COR-L47 (cell line): ENCODE measurements at places on chromosomes 4 and X.

DNA sequence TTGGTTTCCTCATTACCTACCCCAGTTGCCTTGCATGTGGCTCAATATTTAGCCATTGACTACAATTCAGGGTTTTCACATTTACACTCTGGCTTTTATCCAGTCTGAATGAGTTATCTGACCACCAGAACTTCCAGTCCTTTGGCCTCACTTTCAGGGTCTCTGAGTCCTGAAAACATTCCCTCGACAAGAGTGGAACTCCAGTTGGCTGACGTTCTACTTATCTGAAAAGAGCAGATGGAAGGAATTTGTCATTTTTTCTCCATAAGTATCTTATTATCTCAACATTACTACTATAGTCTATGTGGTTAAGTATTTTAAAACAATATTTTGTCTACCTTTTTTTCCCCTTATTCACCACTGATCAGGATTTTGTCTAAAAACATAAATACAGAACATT, 5.2 kb upstream of the CASP6 start:
- no peak for DNase-seq

- DNase-seq: no peak
Observed at GRCh38 chr4:183147983-183148382, 48.9 kb downstream of the WWC2 start.

DNA sequence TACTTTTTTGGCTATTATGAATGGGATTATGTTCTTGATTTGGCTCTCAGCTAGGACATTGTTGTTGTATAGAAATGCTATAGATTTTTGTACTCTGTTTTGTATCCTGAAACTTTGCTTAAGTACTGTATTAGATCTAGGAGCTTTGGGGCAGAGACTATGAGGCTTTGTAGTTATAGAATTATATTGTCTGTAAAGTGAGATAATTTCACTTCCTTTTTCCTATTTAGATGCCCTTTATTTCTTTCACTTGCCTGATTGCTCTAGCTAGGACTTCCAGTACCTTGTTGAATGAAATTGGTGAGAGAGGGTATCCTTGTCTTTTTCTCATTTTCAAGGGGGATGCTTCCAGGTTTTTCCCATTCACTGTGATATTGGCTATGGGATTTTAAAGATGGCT, 28.1 kb downstream of the ADAM29 start:
- DNase-seq: no peak

DNA sequence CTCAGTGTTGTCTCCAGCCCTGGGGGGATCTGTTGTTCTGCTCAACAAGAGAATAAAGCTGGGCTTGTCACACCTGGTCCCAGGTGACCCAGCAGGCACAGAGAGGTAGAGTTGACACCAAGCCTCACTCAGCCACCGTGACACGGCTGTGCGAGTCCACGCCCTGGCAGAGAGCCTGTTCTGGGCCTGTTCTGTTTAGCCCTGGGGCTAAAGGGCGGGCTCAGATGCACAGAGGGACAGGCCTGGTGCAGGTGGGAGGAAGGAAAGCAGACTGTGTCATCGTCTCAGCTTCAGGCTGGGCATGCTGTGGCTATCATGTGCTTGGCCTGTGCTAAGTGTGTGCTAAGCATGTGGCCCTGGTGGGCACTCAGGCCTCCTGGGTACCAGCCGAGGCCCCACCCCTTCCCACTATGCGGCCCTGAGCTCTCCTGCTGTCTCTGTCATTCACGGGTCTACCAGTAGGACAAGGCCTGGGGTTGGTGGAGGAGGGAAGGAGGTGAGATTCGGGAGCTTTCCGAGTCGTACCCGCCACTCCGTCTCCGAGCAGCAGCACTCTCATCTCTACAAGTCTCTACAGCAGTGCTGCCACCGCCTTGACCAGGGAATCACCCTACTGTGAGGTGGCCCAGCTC, 10.8 kb downstream of the WFS1 start:
- no peak for DNase-seq

DNA sequence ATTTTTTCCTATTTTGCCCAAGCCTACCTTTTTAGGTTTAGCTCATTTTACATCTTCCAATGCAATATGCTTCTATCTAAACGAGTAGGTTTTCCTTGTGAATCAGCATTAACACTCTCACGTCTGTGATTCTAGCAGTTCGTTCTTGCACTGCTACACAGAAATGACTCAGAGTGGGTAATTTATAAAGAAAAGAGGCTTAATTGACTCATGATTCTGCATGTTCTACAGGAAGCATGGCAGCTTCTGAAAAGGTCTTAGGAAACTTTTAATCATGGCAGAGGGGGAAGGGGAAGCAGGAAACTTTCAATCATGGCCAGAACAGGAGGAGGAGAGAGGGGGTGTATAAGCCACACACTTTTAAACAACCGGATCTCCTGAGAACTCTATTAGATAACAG, 44.9 kb downstream of the SPANXN1 start:
- no peak for DNase-seq

DNA sequence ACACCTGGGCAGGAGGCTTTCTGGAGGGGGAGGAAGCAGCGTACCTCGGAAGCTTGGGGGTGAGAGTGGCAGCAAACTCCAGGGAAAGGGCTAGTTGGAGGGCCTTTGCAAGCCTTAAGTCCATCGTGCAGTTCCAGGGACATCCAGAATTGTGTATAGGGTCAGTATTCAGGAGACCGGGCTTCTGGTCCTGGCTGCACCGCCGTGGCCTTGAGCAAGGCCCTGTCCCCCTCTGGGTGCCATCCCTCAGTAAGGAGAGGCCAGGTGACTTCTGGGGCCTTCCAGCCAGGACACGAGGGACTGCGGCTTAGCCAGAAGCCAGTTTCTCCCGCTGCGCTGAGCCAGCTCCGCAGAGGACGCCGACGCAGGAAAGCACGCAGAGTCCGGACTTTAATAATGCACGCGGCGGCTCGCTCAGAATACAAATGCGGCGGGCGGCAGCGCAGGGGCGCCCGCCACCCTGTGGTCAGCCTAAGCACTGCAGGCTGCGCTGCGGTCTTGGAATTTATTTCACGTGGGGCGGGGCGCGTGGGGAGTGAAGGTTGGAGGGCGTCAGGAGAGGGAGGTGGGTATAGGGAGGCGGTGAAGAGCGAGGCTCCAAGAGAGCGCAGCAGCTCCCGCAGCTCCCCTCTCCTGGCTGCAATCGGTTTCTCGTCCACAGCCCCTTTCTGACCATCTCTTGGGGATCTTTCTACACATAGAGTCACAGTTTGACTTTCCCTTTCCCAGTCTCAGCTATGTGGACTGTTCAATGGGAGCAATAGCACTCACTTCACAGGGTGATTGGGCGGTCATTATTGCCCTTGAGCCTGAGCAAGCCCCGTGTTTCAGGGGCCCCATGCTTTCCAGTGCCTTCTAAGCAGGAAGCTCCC, 94.1 kb upstream of the GPR50 start:
- peak; percentile 50 for DNase-seq

DNA sequence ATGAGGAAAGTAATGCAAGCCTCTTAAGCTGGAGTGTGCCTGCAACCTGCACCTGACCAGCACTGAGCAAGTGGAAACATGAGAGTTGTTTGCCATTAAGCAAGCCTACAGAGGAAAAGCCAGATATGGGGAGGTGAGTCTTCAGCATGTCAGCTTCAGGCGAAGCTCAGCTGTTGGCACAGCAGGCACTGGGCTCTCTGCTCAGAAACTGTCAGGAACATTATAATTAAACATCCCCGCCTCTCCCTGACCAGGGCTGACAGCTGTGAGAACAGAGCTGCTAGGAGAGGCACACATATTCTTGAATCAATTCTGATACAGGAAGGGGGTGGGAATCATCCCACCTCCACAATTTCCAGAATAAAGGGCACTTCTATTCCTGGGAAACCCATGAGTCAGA, 19.0 kb upstream of the DCX start:
- peak; percentile 50 for DNase-seq

GRCh38 chrX:133444196-133444595, 28.9 kb upstream of the GPC4 start:
- no peak for DNase-seq

- no peak for DNase-seq
Observed at GRCh38 chr4:16293210-16293838, 67.1 kb upstream of the TAPT1 start.

GRCh38 chr4:83125738-83126141, 11.2 kb upstream of the PLAC8 start:
- DNase-seq: no peak

DNA sequence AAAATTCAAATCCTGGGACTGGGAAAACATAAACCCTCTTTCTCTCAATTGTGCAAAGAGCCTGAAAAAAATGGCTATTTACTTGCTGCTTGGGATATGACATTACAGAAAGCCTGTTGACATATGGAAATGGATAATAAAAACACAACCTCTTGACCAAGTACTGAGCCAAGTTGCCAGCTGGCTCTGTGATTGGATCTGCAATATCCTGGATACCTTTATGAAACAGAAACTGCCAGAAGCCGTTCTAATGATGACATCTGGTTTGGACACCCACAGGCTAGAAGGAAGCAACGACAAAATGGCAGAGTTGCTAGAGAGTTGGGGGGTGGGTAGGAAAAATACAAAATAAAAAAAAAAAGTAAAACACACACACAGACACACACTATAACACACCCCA, 481.4 kb downstream of the FAT4 start:
- DNase-seq: no peak

DNA sequence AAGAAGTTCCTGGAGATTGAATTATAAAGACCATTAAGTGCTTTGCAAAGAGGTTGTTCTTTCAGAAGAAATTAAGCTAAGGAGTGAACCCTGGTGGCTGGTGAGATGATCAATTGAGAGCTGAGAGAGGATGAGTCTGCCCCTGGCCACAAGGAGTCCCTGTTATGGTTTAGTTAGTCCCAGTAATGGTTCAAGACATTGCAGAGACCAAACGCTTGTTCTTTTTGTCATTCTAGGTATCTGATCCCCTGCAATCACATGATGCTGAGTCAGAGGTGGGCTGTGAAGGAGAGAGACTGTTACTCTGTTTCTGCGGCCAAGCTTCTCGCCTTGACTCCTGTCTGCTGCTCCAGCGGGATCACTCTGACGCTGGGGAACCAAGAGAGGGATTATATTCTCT, 114.5 kb downstream of the GATB start:
- no peak for DNase-seq

- DNase-seq: no peak
Observed at GRCh38 chr4:25753239-25753638, 97.6 kb downstream of the SLC34A2 start.

DNA sequence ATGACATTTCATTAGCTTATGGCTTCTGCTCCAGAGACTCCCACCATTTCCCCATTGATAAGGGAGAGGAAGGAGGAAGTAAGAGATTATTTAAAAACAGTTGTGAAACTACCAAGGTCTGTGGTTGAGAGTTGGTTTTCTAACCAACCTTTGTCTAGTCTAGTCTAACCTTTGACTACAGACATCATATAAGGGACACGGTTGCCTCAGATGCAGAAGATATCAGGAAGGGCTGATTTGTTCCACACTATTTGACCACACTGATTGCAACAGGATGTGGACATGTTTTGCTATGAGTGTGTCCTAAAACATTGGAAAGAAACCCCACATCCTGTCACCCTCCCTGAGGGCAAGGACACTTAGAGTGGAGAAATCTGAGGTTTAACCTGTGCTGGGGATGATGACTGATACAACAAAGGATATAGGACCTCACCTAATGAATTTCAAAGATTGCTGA, 53.0 kb downstream of the COQ2 start:
- no peak for DNase-seq
